Activated B cell treated with CpG ODN at 0.5 μM for 24 hours (primary cell): ENCODE measurements at places on chromosomes 12 and 14. TPM values are rescaled to one million over a fixed set of nuclear protein-coding genes. Genes with fewer than 3 reads are reported as not detected.

DNA sequence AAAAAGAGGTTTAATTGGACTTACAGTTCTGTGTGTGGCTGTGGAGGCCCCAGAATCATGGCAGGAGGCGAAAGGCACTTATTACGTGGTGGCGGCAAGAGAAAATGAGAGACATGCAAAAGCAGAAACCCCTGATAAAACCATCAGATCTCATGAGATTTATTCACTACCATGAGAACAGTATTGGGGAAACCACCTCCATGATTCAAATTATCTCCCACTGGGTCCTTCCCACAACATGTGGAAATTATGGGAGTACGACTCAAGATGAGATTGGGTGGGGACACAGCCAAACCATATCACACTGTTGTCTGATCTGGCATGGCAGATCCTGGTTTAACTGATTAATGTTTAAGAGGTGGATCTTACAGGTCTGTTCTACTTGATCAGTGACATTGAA, 5.6 kb downstream of the DDX47 start:
- H3K27ac ChIP-seq = peak overlapping the region; percentile 47
- peaks cover 91% of the 10 kb centered on the region for H3K36me3 ChIP-seq
- peaks cover 59% of the 10 kb centered on the region for H3K4me1 ChIP-seq
- no peak for DNase-seq

DNA sequence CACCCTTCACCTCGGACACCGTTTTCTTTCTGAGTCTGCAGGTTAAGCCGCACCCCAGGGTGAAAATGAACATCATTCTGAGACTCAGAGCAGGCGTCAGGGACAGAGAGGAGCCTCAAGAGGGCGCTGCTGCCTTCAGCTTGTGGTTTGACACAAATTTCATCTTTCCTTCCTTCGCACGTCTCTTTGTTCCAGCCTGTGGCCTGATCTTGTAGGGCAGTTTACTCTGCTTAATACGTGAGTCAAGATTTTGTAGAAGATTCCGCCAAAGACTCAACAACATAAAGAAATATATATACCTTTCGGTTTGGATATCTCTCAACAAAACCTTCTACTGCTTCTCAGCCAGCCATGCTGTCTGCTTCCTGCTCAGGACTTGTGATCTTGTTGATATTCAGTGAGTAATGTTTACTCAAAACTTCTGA, 329.3 kb upstream of the OR4E1 start:
- no peak overlapping the region for H3K27ac ChIP-seq
- no peak for DNase-seq
- H3K4me3 ChIP-seq = no peak overlapping the region
- peaks cover 11% of the 10 kb centered on the region for H3K27me3 ChIP-seq
- H3K4me1 ChIP-seq = no peaks in the 10 kb centered on the region

- H3K27ac ChIP-seq = no peak overlapping the region
- H3K4me3 ChIP-seq = no peak overlapping the region
- no peak for DNase-seq
- no peaks in the 10 kb centered on the region for H3K36me3 ChIP-seq
These were observed 421.9 kb downstream of the TMEM132D start for GRCh38 chr12:129481921-129482320.

- no peak overlapping the region for H3K27ac ChIP-seq
- no peak for DNase-seq
- no peak overlapping the region for H3K4me3 ChIP-seq
- peaks cover 30% of the 10 kb centered on the region for H3K27me3 ChIP-seq
- no peaks in the 10 kb centered on the region for H3K4me1 ChIP-seq
- no peaks in the 10 kb centered on the region for H3K36me3 ChIP-seq
These were observed 11.5 kb upstream of the KRT80 start for GRCh38 chr12:52203079-52203921.

COPZ1 gene
- 120 and 124 TPM in 2 replicates for total RNA-seq

MYH6 gene
- not detected in 2 replicates for total RNA-seq

GRCh38 chr14:88852632-88853031, 28.2 kb downstream of the TTC8 start:
- no peaks in the 10 kb centered on the region for H3K27me3 ChIP-seq
- no peaks in the 10 kb centered on the region for H3K36me3 ChIP-seq
- H3K4me1 ChIP-seq = no peaks in the 10 kb centered on the region

- DNase-seq = no peak
- no peaks in the 10 kb centered on the region for H3K27me3 ChIP-seq
- H3K4me3 ChIP-seq = no peak overlapping the region
- peaks cover 58% of the 10 kb centered on the region for H3K36me3 ChIP-seq
These were observed 3.8 kb upstream of the ACADS start for GRCh38 chr12:120721866-120722265.

EDDM3A gene
- not detected in 2 replicates for total RNA-seq

- no peak for DNase-seq
- peaks cover 7% of the 10 kb centered on the region for H3K4me1 ChIP-seq
- no peaks in the 10 kb centered on the region for H3K36me3 ChIP-seq
- no peaks in the 10 kb centered on the region for H3K27me3 ChIP-seq
- H3K4me3 ChIP-seq = no peak overlapping the region
- no peak overlapping the region for H3K27ac ChIP-seq
These were observed 10.1 kb upstream of the NR2C1 start for GRCh38 chr12:95083471-95083870.

- H3K4me3 ChIP-seq = no peak within 1 kb of the TSS
- H3K4me1 ChIP-seq = no peaks in the 10 kb centered on the region
- H3K36me3 ChIP-seq = no peaks in the 10 kb centered on the region
- H3K27me3 ChIP-seq = peaks cover 11% of the 10 kb centered on the region
These were observed at the start of gene HSPB8 for GRCh38 chr12:119178544-119179334. HSPB8 (plus strand) TSS chr12:119178931; CDS start chr12:119179313, 382 bp downstream.

- peaks cover 88% of the 10 kb centered on the region for H3K4me1 ChIP-seq
- DNase-seq = no peak
- H3K4me3 ChIP-seq = peak overlapping the region; percentile 59
- peak overlapping the region; percentile 93 for H3K27ac ChIP-seq
- H3K36me3 ChIP-seq = peaks cover 15% of the 10 kb centered on the region
These were observed 25.5 kb downstream of the CLECL1 start for GRCh38 chr12:9707356-9707755.

TGM1 gene
- total RNA-seq = 6.4 and 6.5 TPM in 2 replicates

RNASE1 gene
- not detected in 2 replicates for total RNA-seq

KERA gene
- not detected in 2 replicates for total RNA-seq

DNA sequence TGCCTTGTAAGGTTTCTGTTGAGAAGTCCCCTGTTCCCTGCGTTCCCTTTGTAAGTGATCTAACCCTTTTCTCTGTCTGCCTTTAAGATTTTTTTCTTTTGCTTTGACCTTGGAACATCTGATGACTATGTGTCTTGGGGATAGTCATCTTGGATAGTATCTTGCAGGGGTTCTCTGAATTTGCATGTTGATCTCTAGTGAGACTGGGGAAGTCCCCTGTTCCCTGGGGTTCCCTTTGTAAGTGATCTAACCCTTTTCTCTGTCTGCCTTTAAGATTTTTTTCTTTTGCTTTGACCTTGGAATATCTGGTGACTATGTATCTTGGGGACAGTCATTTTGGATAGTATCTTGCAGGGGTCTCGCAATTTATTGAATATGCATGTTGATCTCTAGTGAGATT, 38.2 kb upstream of the TMX1 start:
- H3K27ac ChIP-seq = peak overlapping the region; percentile 15
- peaks cover 38% of the 10 kb centered on the region for H3K4me1 ChIP-seq

EPYC gene
- not detected in 2 replicates for total RNA-seq

GRCh38 chr14:22668863-22669262, 24.7 kb upstream of the OR6J1 start:
- H3K27ac ChIP-seq = no peak overlapping the region
- peaks cover 2% of the 10 kb centered on the region for H3K27me3 ChIP-seq
- H3K36me3 ChIP-seq = no peaks in the 10 kb centered on the region
- DNase-seq = no peak

SPTSSA gene
- total RNA-seq = 6.2 and 7.5 TPM in 2 replicates

EML1 gene
- not detected in 2 replicates for total RNA-seq

DNA sequence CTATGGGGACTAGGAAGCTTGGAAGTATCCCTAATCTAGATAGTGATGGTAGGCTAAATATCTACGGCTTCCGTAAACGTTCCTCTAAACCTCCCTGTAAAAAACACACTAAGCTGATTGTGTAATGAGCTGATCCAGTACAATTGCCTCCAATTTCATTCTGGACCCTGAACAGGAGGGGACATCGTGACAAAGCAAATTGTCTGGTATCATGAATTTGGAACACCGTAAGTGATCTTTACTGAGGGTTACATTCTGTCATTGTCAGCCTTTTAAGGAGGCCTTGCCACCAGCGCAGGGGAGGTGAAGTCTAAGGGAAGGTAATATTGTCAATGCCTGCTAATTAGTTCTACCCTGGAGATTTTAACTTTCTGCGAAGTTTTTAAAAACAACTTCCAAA, 487 bp upstream of the MGST1 start:
- H3K27me3 ChIP-seq = peaks cover 11% of the 10 kb centered on the region
- H3K4me1 ChIP-seq = peaks cover 2% of the 10 kb centered on the region
- H3K27ac ChIP-seq = no peak overlapping the region
- no peak for DNase-seq

RND1 gene
- 4.9 and 5.9 TPM in 2 replicates for total RNA-seq

NEUROD4 gene
- not detected in 2 replicates for total RNA-seq

- no peaks in the 10 kb centered on the region for H3K27me3 ChIP-seq
- no peaks in the 10 kb centered on the region for H3K36me3 ChIP-seq
- DNase-seq = no peak
- no peak overlapping the region for H3K27ac ChIP-seq
These were observed 193.7 kb downstream of the KIF26A start for GRCh38 chr14:104331871-104332605.
